ENCODE measurements at places on chromosomes 6 and 20. TPM values are rescaled to one million over a fixed set of nuclear protein-coding genes. Genes with fewer than 3 reads are reported as not detected.
A peak's percentile ranks its signal among the peaks of the same experiment; 100 is the strongest.

- H3K4me3 ChIP-seq, result no peak overlapping the region
- no peak for DNase-seq
- no peaks in the 10 kb centered on the region for H3K36me3 ChIP-seq
- no peaks in the 10 kb centered on the region for H3K27me3 ChIP-seq
Measured at GRCh38 chr6:70985156-70985555, 28.3 kb upstream of the B3GAT2 start.

GRCh38 chr6:134005800-134006199 lies 46.6 kb downstream of the SLC2A12 start:
- H3K4me1 ChIP-seq, result peaks cover 20% of the 10 kb centered on the region
- H3K27ac ChIP-seq, result no peak overlapping the region
- no peaks in the 10 kb centered on the region for H3K36me3 ChIP-seq
- H3K27me3 ChIP-seq, result no peaks in the 10 kb centered on the region

SLC22A2 gene
- not detected for total RNA-seq

DNA sequence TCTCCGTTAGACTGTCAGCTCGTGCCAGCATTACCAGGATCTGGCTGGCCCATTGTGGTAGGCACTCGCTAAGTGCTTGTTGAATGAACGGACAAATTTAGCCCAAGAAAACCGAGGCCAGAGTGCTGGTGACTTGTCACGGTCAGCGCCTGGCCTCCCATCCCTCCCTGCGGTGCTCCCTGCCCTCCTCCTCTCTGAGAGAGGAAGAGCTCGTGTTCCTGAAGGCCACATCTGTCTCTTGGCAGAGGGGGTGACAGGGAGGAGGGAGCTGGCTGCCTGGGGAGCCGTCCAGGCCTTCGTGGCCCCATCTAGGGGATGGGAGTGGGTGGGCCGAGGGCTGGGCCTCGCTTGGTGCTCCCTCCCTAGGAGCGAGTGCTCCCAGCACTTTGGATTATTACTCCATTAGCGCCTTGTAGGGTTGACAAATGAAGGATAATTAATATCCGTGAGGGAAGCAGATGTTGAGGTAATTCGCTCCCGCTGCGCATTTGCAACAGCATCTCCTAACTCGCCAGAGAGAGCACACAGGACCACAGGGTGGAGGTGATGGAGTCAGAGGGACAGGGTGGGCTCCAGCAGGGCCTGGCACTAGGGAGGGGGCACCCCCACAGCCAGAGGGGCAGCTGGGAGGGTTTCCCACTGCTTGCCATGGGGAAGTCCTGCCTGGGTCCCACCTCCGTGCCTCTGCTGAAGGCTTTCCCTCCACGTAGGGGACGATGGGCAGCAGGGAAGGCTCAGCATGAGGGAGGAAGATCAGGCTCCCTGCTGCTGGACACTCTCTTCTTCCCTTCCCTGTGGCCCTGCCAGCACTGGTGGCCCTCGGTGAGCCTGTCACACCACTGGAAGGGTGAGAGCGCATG lies 37.0 kb downstream of the VSTM2L start:
- no peak overlapping the region for H3K4me3 ChIP-seq
- H3K4me1 ChIP-seq, result no peaks in the 10 kb centered on the region

DNA sequence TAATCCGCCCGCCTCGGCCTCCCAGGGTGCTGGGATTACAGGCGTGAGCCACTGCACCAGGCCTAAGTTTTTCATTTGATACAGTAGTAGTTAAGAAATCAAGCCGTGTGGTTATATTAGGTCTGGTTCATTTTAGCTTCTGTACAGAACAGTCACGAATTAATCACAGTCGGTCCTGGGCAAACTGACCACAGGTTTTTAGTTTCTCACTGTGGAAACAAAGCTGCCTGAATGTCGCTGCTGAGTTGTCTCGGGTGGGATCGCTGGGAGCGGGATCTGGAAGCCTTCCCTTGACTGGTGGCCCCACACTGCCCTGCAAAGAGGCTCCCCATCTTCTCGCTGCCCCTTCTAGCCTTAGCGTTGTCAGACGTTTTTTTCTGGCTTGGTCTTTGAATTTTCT lies 18.6 kb downstream of the UCKL1 start:
- no peaks in the 10 kb centered on the region for H3K36me3 ChIP-seq
- H3K4me3 ChIP-seq, result no peak overlapping the region
- no peak overlapping the region for H3K27ac ChIP-seq
- H3K27me3 ChIP-seq, result no peaks in the 10 kb centered on the region

BTNL2 gene
- not detected for total RNA-seq

CCM2L gene
- 0.11 TPM for total RNA-seq

DNA sequence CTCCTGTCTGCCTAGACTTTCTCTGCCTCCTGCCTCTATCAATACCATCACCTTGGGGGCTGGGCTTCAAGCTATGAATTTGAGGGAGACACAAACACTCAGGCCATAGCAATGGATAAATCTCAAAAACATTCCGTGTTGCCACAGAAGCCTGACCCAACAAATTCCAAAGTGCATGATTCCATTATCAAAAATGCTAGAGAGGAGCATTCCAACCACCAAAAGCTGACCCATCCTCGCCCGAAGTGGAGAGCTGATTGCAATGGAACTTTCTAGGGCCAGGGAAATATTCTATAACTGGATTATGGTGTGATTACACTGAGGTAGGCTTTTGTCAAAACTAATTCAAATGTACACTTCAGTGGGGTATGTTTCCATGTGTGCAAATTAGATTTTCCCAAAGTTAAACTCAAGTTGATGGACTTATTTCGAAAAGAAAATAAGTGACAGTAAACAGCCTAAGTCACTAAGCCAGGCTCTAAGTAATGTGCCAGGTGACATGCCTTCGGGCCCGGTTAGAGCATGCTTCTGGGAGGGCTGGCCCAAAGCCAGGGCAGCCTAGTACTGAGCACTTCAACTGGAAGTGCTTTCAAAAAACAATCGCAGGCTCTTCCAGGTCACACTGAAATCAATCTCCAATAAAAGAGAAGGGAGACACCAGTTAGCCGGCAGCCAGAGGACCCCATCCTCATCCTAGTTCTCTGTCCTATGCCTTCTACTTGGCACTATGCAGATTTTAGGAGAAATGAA lies 142.3 kb downstream of the TBXT start:
- no peaks in the 10 kb centered on the region for H3K27me3 ChIP-seq
- no peaks in the 10 kb centered on the region for H3K36me3 ChIP-seq
- no peak overlapping the region for H3K4me3 ChIP-seq

GSTA3 gene
- total RNA-seq, result not detected

GRCh38 chr6:106334646-106335448 lies 9.3 kb upstream of the ATG5 start:
- no peak overlapping the region for H3K4me3 ChIP-seq
- no peak overlapping the region for H3K27ac ChIP-seq
- peak; percentile 12 for DNase-seq
- peaks cover 4% of the 10 kb centered on the region for H3K4me1 ChIP-seq

GRCh38 chr6:45044086-45044485 lies 284.0 kb upstream of the RUNX2 start:
- no peaks in the 10 kb centered on the region for H3K27me3 ChIP-seq
- no peak for DNase-seq
- H3K4me1 ChIP-seq, result peaks cover 2% of the 10 kb centered on the region
- no peak overlapping the region for H3K27ac ChIP-seq

RNF146 gene
- total RNA-seq, result 48.8 TPM

GDAP1L1 gene
- total RNA-seq, result 0.77 TPM

EBF4 gene
- total RNA-seq, result 4.1 TPM

EXOC2 gene
- total RNA-seq, result 49.7 TPM

DNA sequence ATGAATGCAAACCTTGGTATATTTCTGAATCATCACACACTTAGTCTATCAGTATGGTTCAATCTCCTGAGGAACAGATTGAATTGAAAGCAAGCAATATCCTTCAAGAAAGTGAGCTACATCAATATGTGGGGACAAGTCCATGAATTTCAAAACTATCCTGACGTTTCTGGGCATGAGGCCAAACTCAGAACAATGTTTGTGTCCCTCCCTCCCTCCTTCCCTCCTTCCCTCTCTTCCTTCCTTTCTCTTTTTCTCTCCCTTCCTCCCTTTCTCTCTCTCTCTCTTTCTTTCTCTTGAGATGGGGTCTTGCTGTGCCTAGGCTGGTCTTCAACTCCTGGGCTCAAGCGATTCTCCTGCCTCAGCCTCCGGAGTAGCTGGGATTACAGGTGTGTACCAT lies 27.9 kb upstream of the SYNCRIP start:
- H3K4me3 ChIP-seq, result no peak overlapping the region
- no peaks in the 10 kb centered on the region for H3K27me3 ChIP-seq
- no peak overlapping the region for H3K27ac ChIP-seq
- peak; percentile 32 for DNase-seq
- H3K36me3 ChIP-seq, result peaks cover 14% of the 10 kb centered on the region
- H3K4me1 ChIP-seq, result peaks cover 7% of the 10 kb centered on the region

DNA sequence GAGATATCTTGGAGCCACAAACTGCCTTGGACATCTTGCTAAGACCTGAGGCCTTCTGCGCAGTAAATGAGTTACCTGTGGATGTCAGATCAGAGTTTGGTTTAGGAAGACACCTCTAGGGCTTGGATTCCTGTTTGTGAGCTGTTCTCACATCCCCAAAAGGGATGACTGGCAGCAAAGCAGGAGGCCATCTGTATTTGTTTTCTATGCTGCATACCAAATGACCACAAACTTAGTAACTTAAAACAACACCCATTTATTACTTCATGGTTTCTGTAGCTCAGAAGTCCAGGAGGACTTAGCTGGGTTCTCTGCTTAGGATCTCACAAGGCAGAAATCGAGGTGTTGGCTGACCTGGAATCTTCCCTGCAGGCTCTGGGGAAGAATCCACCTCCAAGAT lies 116.7 kb downstream of the UNC5CL start:
- H3K27me3 ChIP-seq, result peaks cover 16% of the 10 kb centered on the region
- no peak overlapping the region for H3K4me3 ChIP-seq
- H3K36me3 ChIP-seq, result no peaks in the 10 kb centered on the region
- peak; percentile 34 for DNase-seq
- H3K27ac ChIP-seq, result no peak overlapping the region
- H3K4me1 ChIP-seq, result peaks cover 7% of the 10 kb centered on the region

- no peak for DNase-seq
- H3K4me1 ChIP-seq, result no peaks in the 10 kb centered on the region
- no peak overlapping the region for H3K27ac ChIP-seq
- no peaks in the 10 kb centered on the region for H3K36me3 ChIP-seq
Measured at GRCh38 chr6:125843593-125843992, 52.8 kb downstream of the NCOA7 start.

GRCh38 chr20:49344975-49345374 lies 67.1 kb upstream of the ZNFX1 start:
- H3K36me3 ChIP-seq, result no peaks in the 10 kb centered on the region
- DNase-seq, result peak; percentile 95
- H3K4me1 ChIP-seq, result peaks cover 27% of the 10 kb centered on the region

Data from astrocyte (in vitro differentiated cells and primary cell).